ENCODE measurements at places on chromosomes 5 and 9. TPM values are rescaled to one million over a fixed set of nuclear protein-coding genes. Genes with fewer than 3 reads are reported as not detected.
A peak's percentile ranks its signal among the peaks of the same experiment; 100 is the strongest.

GRCh38 chr5:77133061-77133758 is 46.1 kb upstream of the ZBED3 start:
- 0 out of 2 replicates have a peak overlapping the region, but pooled peaks have one; percentile 11 for H3K27ac ChIP-seq
- no peaks in the 10 kb centered on the region for H3K27me3 ChIP-seq
- peaks cover 15% of the 10 kb centered on the region for H3K4me1 ChIP-seq
- peak; percentile 97 for DNase-seq

DNA sequence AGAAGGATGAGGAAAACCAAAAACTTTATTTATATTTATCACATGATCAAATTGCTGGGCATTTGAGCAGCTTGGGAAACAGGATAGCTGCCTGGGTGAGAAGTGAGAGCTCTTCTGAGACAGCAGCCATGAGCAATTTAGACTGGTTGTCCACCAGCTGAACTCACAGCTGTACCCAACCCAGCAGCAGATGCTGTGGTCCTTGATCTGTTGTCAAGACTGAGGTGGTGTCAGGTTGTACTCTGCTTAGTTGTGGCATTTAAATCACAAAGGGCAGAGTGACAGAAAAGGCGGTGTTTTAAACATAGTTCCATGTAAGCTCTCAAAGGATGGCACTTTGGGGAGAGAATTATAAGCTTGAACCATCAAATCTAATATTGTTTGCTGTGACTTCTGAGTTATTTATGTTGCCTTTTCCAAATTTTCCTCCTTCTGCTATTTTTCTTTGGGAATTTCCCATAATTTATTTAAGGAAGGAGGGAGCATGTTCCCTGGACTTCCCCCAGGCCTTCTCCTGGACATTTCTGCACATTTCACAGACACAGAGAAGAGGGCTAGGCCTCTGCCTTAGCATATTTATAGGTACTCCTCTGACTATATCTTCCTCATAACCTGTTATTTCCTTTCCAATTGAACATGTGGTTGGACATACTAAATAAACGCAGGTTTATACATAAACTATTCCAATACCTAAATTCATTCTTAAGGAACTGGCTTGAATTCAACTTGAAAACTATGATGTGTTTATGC is 117.7 kb upstream of the FER start:
- H3K36me3 ChIP-seq, result no peaks in the 10 kb centered on the region
- no peak overlapping the region for H3K27ac ChIP-seq
- no peaks in the 10 kb centered on the region for H3K4me1 ChIP-seq
- no peaks in the 10 kb centered on the region for H3K27me3 ChIP-seq

DNA sequence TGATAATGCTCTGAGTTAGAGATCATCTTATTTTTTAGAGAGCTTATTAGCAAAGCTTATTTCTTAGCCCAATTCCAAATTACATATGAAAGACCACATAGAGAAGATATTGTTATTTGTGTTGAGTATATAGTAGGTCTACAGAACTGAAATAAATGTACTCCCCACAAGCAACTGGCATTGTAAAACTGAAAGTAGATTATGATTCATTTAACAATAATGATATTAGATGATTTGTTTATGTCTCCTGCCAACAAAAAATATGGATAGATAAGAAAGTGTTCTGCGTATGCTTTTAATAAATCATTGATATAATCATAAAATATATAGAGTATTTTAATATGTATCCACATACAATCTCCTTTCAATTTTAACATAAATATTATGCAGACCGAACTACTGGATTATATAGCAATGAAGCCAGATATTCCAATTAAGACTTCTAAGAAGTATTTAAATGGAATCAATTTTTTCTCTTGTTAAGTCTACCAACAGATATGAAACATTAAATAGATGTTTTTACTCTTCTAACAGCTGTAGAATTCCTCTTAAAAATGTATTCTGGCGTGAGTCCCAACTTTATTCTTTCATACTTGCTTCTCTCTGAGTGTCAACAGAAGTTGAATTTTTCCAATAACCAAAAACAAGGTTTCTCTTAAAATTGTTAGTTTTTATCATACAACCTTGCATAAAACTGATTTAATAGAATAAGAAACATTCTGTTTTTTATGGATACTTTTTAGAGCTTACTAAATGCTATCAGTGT is 15.6 kb upstream of the DAB2 start:
- no peak overlapping the region for H3K4me3 ChIP-seq
- H3K4me1 ChIP-seq, result peaks cover 3% of the 10 kb centered on the region
- H3K27me3 ChIP-seq, result no peaks in the 10 kb centered on the region
- no peak for DNase-seq

- peaks cover 33% of the 10 kb centered on the region for H3K4me1 ChIP-seq
- no peaks in the 10 kb centered on the region for H3K27me3 ChIP-seq
- peak overlapping the region; percentile 96 for H3K4me3 ChIP-seq
- DNase-seq, result peak; percentile 25
Measured at GRCh38 chr5:88269222-88269771, 652 bp upstream of the TMEM161B start.

ASPN gene
- total RNA-seq, result not detected

DNA sequence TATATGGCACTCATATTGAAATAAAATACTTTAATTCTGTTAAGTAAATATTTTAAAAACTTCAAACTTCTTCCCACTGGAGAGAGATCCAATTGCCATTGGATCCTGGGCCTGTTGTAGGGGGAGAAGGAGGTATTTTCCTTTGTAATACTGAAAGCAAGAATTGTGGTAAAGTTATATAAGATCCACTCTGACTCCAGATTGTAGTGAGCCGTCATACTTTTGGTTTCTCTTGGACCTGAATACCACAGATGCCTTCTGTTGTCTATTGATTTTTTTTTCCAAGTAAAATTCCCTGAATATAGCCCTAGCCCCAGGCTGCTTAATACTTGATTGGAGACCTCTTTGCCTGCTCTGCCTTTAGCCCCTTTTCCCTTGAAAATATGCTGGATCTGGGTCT is 86.9 kb downstream of the ATG10 start:
- H3K27ac ChIP-seq, result no peak overlapping the region
- no peak for DNase-seq
- no peaks in the 10 kb centered on the region for H3K4me1 ChIP-seq
- H3K36me3 ChIP-seq, result no peaks in the 10 kb centered on the region
- H3K27me3 ChIP-seq, result no peaks in the 10 kb centered on the region

GRCh38 chr5:94113-94892 is 2.3 kb downstream of the PLEKHG4B start:
- no peaks in the 10 kb centered on the region for H3K36me3 ChIP-seq
- no peak for DNase-seq
- no peaks in the 10 kb centered on the region for H3K4me1 ChIP-seq

DNA sequence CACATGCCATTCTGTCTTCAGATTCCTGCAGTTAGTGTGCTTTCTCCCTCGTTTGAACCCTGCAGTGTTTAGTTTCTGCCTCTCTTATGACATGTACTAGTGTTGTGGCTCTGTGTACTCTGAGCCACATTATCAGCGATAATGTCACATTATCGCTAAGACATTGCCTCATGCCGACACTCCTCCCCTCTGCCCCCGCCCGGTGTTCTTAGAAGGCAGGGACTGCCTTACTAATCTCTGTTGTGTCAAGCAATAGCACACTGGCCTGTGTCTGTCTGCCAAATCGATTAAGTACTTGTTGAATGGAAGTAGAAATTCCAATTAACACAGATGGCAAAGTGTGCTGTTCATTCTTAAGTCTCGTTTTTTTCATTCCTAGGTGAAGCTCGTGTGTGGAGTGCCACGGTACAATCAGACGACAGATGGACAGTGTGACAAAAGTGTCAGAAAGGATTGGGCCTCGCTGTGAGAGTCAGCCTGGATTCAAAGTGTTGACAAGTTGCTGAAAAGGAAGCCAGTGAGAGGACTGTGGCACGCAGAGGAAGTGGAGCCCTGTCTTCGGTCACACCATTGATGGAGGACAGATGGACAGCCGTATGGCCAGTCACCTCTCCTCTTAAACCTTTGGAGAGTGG is 10.5 kb downstream of the PIK3R1 start:
- no peak for DNase-seq
- H3K36me3 ChIP-seq, result no peaks in the 10 kb centered on the region
- no peaks in the 10 kb centered on the region for H3K27me3 ChIP-seq
- no peak overlapping the region for H3K27ac ChIP-seq

DNA sequence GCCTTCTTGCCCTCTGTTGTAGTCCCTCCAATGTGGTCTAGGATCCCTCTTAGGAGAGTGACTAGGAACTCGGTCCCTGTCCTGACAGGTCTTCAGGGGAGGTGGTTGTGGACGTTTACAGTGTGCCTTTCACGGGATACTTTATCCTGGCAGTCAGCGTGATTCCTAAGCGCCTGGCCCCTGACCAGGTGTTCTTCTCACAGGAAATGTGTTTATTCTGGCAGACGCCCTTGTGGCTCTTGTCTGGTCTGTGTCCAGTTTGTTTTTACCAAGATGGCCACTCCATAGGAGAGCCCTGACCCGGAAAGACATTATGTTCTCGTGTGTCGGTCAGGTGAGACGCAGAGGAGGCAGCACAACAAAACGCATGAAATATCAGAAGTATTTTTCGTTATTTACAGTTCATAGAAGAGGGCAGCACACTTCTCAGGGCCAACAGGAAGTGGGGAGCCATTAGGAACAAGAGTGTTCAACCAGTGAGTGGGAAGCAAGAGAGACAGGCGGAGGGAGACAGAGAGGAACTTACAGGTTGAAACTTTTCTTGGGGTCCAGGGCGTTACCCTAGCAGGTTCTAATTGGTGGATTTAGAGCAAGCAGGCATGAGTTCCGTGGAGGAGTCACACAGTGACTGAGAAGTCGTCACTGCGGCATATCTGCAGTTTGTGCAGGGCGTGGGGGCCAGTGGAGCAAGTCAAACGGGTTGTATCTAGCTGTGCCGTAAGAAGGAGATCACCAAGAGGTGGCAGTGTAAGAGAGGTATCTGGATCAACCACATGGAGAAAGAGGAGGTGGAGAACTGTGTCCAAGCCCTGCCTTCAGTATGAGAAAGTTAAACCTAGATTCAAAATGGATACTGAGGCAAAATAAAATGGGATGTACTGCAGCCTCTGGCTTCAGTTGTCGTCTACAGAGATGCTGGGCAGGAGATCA is 412.9 kb downstream of the ZSWIM6 start:
- H3K27ac ChIP-seq, result no peak overlapping the region
- peak; percentile 4 for DNase-seq
- H3K4me3 ChIP-seq, result no peak overlapping the region
- no peaks in the 10 kb centered on the region for H3K4me1 ChIP-seq
- H3K27me3 ChIP-seq, result no peaks in the 10 kb centered on the region
- H3K36me3 ChIP-seq, result no peaks in the 10 kb centered on the region

ZNF462 gene
- 21.2 TPM for total RNA-seq

- H3K27me3 ChIP-seq, result no peaks in the 10 kb centered on the region
- H3K36me3 ChIP-seq, result no peaks in the 10 kb centered on the region
- H3K4me1 ChIP-seq, result no peaks in the 10 kb centered on the region
- H3K4me3 ChIP-seq, result no peak overlapping the region
- DNase-seq, result no peak
Measured at GRCh38 chr9:132461971-132462370, 52.0 kb downstream of the CFAP77 start.

PCDHGA11 gene
- 0.92 TPM for total RNA-seq

DNA sequence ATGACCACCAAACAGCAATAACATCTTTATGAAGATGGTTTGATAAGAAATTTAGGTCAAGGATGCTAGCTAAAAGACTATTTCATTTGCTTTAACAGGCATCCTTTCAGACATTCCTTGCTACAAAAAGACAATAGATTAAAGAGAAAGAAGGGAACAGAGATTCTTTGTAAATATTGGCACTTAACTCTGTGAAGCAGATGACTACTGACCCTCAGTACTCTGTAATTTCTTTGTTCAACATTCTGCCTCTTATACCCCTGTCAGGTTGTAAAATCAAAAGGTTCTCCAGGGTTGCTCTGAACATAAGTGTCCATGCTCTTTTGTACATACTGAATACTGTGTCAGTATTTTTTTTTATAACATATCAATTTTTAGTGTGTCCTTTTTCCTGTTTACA is 610.6 kb upstream of the GRAMD2B start:
- DNase-seq, result no peak
- no peaks in the 10 kb centered on the region for H3K36me3 ChIP-seq
- no peak overlapping the region for H3K27ac ChIP-seq
- no peaks in the 10 kb centered on the region for H3K4me1 ChIP-seq
- no peak overlapping the region for H3K4me3 ChIP-seq
- no peaks in the 10 kb centered on the region for H3K27me3 ChIP-seq

DNA sequence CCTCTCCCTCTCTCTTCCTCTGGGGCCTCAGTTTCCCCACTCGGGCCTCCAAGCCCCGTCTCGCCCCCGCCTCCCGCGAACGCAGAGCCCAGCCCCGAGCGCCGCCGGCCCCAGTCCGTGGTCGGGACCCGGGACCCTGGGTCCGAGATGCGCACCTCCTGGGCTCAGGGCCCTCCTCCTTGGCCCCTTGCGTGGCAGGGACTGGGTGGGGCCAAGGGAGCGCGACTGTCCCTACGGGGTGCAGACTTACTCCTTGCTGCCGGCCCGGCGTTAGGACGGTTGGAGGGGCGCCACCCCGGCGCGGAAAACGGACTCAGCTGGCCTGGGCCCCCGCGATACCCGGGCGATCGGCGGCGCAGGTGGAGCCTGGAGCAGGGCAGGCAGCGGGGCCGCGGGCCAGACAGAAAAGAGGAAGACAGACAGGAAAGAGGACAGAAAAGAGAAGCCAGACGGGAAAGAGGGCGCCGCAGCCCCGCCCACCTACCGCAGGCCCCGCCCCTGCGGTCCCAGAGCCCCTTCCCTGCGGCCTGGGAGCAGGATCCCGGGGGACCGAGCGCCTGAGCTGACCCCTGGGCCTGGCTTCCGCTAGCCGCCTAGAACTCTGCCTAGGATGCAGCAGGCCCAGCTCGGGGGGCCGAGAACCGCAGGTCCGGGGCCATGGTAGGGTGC is at the start of gene GBGT1:
Gene GBGT1, minus strand, starts transcription at position 411 of the 669 bp plus-strand sequence. CDS start 1,502 bp downstream, outside the sequence.
- no peak for DNase-seq
- H3K4me1 ChIP-seq, result no peaks in the 10 kb centered on the region
- H3K27me3 ChIP-seq, result no peaks in the 10 kb centered on the region
- no peak within 1 kb of the TSS for H3K27ac ChIP-seq
- H3K36me3 ChIP-seq, result no peaks in the 10 kb centered on the region
- no peak within 1 kb of the TSS for H3K4me3 ChIP-seq

TAS2R1 gene
- not detected for total RNA-seq

GRCh38 chr9:95770653-95771131 is 104.8 kb upstream of the ERCC6L2 start:
- H3K27ac ChIP-seq, result no peak overlapping the region
- H3K36me3 ChIP-seq, result no peaks in the 10 kb centered on the region
- no peaks in the 10 kb centered on the region for H3K4me1 ChIP-seq
- DNase-seq, result no peak
- H3K4me3 ChIP-seq, result no peak overlapping the region

DNA sequence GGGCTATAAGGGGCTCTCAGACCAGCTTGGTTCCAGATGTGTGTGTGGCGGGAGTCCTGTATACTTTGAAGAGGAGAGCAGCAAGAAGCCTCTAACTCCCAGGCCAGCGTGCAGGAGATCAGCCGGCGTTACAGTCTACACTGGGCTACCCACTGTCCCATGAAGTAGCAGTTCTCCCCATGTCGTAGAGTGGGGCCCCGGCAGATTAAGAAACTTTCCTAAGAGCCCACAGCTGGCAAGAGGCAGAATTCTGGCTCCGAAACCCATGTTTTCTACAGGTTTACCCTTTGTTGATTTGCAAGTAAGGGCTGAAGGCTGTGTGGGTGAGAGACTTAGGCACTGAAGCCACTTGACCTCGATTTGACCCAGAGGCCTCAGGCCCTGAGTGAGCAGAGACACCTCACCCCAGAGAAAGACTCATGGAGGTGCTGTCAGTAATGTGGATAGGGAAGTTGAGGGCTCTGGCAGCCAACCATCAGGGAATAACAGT is 881 bp upstream of the B4GALT1 start:
- H3K27me3 ChIP-seq, result no peaks in the 10 kb centered on the region
- H3K36me3 ChIP-seq, result no peaks in the 10 kb centered on the region
- H3K4me3 ChIP-seq, result peak overlapping the region; percentile 63
- DNase-seq, result no peak

GRCh38 chr5:13580058-13580457 is 364.4 kb downstream of the DNAH5 start:
- no peak for DNase-seq
- H3K36me3 ChIP-seq, result no peaks in the 10 kb centered on the region
- no peak overlapping the region for H3K4me3 ChIP-seq
- H3K27ac ChIP-seq, result no peak overlapping the region
- H3K4me1 ChIP-seq, result no peaks in the 10 kb centered on the region
